ENCODE measurements at places on chromosomes 12 and 14.

DNA sequence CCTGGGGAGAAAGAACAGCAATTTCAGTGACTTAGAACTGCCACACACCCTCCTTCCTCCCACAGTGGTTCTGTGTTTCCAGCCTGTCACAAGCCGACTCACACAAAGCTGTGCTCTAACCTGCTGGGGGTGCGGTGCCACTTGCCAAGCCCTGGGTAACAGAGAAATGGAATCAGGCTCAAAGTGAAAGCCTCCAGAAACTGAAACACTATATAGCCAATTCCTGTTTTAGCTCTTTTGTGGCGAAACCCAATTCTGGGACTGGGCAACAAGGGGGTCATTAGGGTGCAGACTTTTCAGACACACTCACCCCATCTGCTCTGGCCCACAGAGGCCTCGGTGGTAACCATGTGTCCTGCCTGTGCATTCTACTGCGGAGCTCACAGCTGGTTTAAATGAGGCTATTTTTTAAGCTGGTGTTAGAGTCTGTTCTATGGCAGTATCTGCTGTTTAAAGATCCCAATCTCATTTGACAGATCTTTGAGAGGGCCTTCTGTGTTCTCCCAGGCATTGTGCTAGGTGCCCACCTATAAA lies 15.2 kb upstream of the ACTR6 start:
- DNase-seq, result no peak

DNA sequence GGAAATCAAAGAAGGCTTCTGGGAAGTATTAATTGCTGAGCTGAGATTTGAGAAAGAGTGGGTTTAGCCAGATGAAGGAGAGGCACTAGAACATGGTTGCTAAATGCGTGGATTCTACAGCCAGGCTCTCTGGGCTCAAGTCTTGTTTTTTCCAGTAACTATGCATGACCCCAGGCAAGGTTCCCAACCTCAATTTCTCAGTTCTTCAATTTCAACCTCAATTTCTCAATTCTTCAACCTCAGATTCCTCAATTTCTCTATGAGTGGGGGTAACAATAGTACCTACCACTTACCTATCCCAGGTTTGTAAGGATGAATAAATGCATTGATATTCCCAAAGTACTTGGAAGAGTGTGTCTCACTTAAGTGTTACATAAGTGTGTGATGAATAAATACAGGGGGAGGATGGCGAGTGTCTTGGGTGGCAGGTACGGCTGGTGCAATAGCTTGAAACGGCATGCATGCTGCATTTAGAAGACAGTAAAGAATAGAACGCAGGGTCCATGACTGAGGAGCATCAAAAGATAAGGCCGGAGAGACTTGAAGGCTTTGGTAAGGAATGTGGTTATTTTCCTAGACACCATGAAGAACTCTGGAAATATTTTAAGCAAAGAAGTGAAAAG lies 149.1 kb upstream of the ATP2B1 start:
- no peak for DNase-seq

DNA sequence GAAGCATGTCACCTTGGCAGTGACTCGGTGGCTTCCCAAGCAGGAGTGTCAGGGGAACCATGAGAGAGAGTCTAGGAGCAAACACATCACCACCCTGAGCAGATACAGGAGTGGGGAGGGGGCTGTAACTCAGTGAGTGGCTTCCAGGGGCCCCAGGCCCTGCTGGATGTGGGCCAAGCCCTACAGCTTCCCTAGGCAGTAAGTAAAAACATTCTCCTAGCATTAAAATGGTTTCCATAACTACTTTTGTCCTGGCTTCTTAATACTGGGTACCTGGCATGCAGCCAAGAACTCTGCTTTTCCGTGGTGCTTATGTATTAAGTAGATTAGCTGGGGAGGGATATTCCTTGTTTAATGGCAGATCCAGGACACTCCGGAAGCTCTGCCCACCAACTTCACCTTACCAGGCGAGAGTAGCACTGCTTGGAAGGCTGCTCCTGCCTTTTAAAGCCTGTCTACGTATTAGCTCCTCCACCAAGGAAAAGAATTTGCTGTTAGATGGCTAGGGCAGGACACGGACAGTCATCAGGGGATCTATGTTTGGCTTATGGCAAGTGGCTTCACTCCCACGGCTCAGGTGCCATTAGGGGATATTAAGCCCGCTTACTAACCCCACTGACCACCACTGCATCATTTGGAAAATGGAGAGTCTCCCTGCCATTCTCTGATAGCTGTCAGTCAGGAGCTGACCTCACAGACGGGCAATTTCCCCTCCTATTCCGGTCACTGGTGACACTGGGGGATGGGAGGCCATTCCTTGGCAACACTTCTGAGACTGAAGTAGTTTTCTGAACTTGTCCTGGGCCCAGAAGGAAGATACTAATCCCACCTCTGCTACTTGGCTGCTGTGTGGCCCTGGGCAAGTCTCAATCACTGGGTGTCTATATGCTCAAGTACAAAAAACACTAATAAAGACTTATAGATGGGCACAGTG lies 22.8 kb downstream of the OTUB2 start:
- no peak for DNase-seq

DNA sequence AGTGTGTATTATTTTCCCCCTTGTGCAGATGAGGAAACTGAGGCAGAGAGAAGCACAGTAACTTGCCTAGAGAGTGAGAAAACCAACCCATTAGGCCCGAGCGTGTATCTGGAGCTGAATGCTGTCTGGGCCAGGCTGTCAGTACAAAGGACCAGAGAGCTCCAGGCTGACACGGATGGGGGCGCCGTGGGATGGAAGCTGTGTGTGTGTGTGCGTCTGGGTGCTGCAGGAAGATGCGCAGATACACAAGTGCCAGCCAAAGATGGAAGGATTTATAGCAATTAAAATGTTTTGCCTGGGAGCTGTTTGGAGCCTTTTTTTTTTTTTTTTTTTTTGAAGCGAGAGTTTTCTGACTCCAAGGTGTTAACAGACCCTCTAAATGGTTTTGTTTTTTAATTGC lies 53.7 kb upstream of the GPATCH2L start:
- DNase-seq, result no peak

GRCh38 chr14:69900603-69901002 lies 21.4 kb downstream of the SMOC1 start:
- no peak for DNase-seq

GRCh38 chr12:104858611-104859543 lies 99.2 kb downstream of the SLC41A2 start:
- DNase-seq, result peak; percentile 63

DNA sequence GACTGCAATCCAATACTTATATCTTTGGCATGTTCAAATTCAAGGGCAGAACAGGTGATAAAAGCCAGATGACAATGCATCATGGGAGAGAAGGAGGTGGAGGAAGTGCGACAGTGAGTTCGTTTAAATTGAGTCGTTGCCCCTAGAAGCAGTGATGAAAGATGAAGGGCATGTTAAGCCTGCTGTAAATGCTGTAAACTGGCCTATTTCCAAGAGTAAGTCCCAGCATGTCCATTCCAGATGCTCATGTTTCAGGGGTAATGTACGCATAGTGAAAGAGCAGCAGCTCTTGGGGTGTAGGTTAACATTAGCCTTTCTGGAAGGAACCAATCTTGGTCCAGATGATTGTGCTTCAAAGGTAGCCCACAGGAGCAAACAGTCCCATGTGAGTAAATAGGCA lies 97.1 kb downstream of the C2CD5 start:
- DNase-seq, result peak; percentile 4

GRCh38 chr14:69579476-69579875 lies 4.8 kb upstream of the CCDC177 start:
- no peak for DNase-seq

- no peak for DNase-seq
Measured at GRCh38 chr12:62910549-62911169, 24.3 kb downstream of the PPM1H start.

DNA sequence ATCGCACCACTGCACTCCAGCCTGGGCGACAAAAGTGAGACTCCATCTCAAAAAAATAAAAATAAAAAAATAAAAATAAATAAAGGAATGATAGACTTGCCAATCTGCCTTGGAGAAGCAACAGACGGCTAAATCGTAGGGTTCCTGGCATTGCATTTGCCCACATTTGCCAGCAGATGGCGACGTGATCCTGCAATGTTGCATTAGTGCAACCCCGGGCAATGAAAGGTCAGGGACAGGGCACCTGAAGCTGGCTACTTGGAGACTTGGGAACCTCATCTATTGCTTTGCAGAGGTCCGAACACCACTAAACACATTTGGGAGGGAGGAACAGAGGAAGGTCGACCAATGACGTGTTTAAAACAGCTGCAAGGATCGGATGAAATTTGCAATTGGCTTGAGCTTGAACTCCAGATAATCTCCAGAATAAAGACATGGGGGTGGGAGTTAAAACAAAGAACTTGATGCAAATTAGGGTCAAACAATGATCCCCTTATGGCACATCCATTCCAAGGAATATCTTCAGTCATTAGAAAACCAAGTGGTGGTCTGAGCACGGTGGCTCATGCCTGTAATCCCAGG lies 34.6 kb downstream of the SPRING1 start:
- DNase-seq, result peak; percentile 47

GRCh38 chr12:90910958-90911357 lies 44.0 kb downstream of the CCER1 start:
- peak; percentile 72 for DNase-seq

- no peak for DNase-seq
Measured at GRCh38 chr12:96472384-96472783, 17.0 kb upstream of the CFAP54 start.

DNA sequence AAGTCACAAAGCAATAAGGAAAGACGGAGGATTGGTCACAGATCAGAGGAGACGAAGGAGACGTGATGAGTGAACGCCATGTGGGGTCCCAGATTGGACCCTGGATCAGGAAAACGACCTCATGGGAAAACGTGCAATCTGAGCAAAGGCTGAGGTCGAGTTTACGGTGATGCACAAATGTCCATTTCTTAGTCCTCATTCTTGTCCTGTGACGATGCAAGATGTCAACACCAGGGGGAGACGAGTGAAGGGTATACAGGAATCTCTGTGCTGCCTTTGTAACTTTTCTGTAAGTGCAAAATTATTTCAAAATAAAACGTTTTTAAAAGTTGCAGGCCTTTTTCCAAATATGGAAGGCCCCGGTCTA lies 329.8 kb downstream of the MED13L start:
- no peak for DNase-seq

DNA sequence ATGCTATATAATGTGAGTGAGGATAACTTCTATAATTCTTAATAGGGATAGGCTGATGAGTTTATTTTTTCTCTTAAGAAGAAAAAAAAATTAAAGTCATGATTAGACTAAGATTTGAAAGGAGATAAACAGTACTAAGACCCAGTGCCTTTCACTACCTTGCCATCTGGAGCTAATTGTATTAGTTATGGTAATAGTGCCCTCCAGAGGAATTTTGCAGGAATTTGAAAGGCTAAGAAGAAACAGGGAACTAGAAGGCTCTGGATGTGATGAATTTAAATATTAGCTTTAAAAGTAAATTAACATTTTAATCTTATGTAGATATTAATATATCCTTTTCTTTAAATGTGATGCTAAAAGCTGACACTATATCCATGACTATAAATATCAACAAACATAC lies 36.6 kb upstream of the PIK3C2G start:
- peak; percentile 32 for DNase-seq

- no peak for DNase-seq
Measured at GRCh38 chr12:55682087-55682796, 25.5 kb downstream of the ITGA7 start.

DNA sequence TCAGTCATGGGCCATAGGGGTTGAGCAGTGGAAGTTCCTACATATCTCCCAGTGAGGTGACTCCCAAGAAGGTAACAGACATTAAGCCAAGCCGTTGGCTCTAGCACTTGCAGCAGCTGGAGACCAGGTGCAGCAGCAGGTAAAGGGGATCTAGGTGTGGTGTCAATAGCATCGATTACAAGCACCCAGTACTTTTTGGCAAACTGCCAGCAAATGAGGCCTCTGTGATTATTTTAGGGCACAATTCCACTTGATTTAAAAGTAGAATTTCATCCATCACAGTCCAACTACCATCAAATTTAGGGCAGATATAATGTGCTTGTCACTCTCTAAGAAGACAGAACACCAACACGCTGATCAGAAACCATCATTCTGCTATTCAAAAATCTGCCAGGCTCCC lies 224.1 kb upstream of the EGLN3 start:
- DNase-seq, result no peak

GRCh38 chr12:81492131-81492720 lies 266.9 kb downstream of the PPFIA2 start:
- peak; percentile 21 for DNase-seq

DNA sequence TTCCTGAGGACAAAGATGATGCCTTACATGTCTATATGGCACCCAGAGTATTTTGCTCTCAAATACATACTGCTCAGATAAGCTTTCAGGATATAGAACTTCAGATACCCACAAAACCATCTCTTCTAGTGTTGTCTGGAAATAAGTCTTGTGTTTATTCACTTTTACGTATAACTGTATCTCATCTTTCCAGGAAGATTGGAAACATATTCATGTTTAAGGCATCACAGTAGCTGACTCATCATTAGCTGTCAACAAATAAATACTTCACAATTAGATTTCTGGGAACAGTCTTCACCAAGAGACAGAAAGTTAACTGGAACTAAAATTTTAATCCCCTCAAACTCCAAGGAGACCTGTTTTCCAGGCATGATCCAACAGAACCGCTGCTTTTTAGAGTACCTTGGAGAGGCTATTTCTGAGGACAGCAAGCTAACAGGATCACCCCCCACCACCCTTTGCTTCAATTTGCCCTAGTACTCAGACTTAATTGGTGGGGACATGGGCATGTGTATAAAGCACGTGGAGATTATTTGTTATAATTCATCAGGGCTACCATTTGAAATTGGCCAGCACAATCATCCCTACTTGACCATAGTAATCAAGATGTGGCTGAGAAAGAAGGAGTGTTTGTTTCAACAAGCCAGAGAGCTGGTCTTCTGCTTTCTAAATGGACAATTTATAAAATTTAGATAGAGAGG lies 129.3 kb upstream of the HIF1A start:
- peak; percentile 91 for DNase-seq

DNA sequence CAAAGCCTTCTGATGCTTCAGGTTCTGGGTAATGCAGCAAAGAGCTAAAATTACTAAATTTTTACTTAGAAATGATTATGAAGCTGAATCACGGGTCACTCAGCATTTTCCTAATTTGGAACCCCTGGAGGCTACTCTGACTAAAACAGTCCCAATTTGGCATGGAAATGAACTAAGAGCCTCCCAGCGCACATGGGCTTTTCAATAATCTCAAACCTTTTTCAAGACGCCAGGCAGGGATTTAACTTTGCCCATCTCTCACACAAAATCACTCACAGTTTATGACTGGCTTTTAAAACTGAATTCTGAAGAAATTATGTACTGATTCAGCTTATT lies 68.3 kb downstream of the LLPH start:
- DNase-seq, result no peak

- DNase-seq, result no peak
Measured at GRCh38 chr12:95551913-95552516, 739 bp upstream of the USP44 start.

- DNase-seq, result no peak
Measured at GRCh38 chr12:95601091-95601961, 50.0 kb upstream of the USP44 start.

All from amniotic epithelial cell (primary cell).